Mesendoderm (in vitro differentiated cells): ENCODE measurements at places on chromosomes 16 and 17.

DNA sequence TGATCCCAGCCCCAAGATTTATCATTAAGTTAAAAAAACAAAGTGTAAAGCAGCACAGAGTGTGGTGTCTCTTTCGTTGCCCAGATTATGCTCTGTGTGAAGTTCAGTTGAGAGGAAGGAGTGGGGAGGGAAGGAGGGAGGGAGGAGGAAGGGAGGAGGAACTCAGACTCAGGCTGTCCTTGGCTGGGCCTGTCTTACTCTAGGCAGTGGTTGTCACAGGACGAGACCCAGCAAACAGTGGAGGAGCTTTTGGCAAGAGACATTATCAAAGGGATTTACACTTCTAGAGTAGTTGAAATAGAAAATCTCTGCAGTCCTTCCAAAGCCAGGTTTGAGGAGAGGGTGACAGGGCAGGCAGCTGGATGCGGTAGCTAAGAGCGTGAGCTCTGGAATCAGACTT is 27.8 kb downstream of the KNOP1 start:
- peak; percentile 34 for DNase-seq

GRCh38 chr17:146983-147761 is 9.8 kb downstream of the SCGB1C2 start:
- DNase-seq: no peak

- no peak for DNase-seq
Measured at GRCh38 chr16:14028202-14028601, 42.9 kb upstream of the MRTFB start.

DNA sequence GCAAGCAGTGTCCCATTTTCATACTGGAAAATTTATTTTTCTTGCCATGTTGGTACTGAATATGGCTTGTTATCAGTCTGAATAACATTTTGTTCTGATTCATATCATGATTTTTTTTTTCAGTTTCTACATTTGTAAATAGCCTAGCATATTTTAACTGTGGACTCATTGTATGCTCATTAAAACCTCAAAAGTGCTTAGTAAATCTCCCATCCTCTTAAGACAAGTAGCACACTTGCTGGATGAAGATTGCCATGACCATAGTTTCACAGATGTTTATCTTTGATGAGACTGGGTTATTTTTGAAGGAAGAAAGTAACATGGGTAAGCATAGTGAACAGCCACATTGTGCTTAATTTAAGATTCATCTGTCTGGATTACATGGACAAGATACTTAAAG is 878 bp downstream of the KRT10 start:
- no peak for DNase-seq

DNA sequence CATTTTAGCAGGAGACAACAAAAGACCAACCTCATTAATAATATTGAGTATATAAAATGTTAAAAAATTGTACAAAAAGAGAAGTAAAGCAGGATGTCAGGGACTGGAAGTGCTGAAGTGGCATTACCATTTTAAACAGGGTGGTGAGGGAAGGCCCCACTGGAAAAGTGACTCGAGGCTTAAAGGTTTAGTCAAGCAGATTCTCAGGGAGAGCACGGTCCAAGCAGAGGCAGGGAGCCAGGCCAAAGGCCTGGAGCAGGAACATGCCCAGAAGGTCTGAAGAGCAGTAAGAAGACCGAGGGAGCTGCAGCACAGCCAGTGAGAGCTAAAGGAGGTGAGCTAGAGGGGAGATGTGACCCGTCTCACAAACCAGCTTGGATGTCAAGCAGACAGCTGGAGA is 7.6 kb downstream of the XPO6 start:
- DNase-seq: no peak

DNA sequence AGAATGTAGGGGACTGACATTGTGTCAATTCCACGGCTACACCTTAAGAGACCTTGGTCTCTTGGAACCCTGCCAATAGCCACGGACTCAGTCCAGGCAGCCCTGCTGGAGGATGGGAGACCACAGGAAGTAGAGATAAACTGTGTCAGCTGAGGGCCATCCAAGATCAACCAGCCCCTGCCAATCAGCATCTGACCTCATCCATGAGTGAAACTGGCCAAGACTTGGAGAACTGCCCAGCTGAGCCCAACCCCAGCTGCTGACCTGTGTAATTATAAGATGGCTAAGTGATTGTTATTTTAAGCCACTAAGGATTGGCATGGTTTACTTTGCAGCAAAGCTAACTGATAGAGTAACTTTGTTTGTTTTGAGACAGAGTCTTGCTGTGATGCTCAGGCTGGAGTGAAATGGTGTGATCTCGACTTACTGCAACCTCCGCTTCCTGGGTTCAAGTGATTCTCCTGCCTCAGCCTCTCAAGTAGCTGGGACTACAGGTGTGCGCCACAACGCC is 13.3 kb upstream of the YWHAE start:
- no peak for DNase-seq

GRCh38 chr17:66906321-66907278 is 57.9 kb upstream of the CACNG4 start:
- peak; percentile 80 for DNase-seq

DNA sequence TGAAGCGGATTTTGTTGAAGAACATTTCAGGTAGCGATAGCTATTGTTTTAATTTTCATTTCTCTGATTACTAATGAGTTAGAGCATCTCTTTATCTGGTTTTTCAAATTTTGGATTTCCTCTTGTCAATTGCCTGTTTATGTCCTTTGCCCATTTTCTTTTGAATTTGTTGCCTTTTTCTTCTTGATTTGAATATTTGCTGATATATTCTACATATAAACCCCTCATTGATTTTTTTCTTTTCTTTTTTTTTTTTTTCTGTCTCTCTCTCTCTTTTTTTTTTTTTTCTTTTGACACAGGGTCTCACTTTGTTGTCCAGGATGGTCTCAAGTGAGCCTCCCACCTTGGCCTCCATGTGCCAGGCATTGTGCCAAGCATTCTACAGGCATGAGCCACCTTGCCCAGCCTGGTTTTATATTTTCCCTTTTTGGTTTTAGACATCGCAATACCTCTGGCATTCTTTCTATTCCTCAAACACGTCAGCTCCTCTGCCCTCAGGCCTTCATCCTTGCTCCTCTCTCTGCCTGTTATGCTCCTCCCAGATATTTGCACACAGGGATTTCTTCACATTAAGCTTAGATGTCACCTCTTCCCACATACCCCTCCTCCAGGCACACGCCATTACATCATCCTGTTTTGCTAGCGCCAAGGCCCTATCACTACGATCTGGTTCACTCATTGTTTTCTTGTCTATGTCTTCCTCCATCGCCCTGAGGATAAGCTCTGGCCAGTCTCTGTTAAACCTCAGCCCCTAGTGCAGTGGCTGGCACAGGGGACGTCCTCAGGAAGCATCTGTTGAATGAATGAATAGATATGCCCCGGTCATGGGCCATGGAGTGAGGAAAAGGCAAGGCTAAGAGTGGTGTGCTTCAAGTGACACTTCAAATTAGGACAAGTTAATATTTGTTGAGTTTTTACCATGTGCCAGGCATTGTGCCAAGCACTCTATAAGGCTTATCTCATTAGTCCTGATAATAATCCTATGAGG is 8.6 kb downstream of the SARM1 start:
- peak; percentile 90 for DNase-seq

DNA sequence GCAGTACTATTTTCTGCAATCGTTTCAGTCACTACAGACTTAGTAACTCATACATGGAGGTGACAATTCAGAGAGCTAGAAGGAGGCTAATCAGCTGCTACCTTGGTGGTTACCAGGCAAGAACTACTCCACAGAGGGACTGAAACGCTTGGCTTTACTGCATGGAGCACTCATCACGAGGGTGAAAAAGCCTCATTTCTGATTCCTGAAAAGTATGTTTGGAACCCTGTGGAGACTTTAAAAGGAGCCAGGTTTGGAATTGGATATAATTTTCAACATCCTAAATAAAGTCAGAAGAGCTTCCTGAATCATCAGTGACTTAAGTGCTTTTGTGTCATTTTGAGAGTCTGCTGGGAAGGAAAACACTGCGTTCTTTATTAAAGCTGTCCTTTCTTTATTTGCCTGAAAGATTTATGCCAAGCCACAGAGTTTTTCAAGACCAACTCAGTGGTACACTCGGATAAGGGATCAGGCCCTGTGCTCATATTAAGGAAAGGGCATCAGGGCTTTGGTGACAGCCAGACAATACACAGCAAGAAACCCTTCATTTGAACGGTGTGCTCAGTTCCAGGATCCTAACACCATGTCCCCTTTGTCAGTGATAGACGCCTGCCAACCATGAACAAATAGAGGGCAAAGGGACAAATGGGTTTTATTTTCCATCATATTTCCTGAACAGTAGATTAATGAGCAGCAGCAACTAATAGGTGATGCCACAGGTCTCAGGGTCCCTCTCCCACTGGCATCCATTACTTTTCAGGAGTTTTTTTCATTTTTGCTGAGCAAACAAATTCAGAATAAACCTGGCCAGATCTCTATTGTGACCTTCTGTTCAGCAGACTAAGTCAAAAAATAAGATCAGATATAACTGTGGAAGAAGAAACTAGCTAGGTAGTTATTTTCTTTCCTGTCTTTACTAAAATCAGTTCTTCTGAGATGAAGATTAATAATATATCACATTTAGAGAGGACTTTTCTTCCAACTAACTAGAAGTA is 80.5 kb upstream of the CLEC18B start:
- DNase-seq: no peak

DNA sequence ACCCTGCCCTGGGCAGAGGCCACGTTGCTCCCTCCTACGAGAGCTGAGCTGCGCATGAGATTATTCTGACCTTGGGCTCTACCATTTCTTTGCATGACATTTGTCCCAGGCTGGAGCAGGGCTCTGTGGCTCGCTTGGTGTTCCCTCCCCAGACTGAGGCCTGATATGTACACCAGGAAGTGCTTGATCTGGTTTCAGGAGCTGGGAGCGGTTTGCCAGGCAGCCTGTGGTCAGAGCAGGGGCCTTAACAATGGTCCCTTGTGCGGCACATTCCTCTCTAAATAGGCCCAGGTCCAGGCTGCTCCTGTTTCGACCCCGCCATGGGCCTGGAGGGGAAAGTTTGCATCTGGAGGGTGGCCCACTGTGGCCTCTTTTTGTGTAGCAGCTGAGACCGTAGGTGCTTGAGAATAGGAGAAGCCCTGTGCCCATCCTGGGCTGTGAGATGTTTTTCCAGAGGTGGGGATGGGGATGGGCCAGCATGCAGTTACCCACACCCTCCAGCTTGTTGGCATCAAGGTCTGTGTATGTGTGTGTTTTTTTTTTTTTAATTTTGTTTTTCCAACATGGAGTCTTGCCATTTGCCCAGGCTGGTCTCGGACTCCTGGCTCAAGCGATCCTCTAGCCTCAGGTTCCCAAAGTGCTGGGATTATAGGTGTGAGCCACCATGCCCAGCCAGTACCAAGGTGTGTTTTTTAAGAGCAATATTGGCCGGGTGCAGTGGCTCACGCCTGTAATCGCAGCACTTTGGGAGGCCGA is 253.9 kb downstream of the SEC14L1 start:
- no peak for DNase-seq

GRCh38 chr16:85438981-85439685 is 174.0 kb upstream of the GSE1 start:
- no peak for DNase-seq

- DNase-seq: no peak
Measured at GRCh38 chr17:57035971-57036481, 49.0 kb upstream of the AKAP1 start.

- DNase-seq: no peak
Measured at GRCh38 chr16:49092704-49093103, 188.9 kb downstream of the CBLN1 start.

DNA sequence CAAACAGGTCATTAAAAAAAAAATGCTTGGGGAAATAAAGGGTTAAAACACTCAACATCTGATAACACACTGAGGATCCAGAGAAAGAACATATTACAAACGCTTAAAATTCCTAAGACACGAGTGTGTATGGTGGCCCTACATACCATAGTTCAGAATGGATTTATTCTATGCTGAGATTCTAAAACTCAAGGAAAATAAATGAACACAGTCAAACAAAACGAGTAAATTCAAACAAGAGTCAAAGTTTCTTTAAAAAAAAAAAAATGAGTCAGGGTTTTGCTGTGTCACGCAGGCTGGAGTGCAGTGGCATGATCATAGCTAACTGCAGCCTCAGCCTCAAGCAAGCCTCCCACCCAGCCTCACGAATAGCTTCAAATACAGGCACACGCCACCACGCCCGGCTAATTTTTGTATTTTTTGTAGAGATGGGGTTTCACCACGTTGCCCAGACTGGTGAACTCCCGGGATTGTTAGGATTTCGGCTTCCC is 17.4 kb downstream of the CRK start:
- DNase-seq: peak; percentile 71

DNA sequence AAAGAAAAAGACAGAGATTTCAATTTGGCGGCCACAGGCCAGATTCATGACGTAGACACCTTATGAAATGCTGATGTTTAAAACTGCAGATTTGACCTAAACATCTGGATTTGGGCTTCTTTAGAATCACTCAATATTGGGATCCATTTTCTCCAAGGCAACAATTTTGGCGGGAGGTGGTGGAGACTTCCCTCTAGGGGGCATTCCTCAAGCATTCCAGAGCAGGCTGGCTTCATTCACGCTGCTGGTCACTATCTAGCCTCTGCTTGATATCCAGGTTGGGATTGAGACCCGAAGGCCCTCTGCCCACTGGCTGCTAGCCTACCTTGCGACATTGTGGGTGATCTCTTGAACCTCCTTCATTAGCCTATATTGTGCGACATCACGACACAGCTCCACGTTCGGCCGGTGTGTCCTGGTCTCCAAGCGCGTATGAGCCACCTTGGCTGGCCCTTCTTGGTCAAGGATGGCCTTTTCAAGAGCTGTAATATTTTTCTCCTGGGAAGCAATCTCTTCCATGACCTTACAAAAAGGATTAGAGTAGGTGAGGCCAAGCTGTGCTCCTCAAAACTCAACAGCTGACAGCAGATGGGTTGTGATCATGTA is 24.5 kb downstream of the FBXO39 start:
- DNase-seq: peak; percentile 73

GRCh38 chr16:68246666-68247065 is 1.5 kb downstream of the PLA2G15 start:
- DNase-seq: no peak

DNA sequence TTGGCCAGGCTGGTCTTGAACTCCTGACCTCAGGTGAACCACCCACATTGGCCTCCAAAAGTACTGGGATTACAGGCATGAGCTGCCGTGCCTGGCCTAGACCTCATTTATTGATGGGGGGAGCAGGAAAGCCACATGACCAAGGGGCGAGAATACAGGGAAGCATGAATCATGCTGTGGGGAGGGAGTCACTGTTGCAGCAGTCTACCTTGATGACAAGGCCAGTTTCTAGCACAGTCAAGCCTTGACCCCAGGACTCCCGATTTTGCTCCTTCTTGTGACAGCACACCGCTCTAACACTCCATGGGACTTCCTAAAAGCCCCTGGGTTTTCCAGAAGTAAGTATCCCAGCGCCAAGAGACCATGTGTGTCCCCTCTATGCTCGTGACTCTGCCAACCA is 42.9 kb upstream of the IRF8 start:
- DNase-seq: no peak

GRCh38 chr16:56848955-56849689 is 15.9 kb upstream of the SLC12A3 start:
- no peak for DNase-seq

DNA sequence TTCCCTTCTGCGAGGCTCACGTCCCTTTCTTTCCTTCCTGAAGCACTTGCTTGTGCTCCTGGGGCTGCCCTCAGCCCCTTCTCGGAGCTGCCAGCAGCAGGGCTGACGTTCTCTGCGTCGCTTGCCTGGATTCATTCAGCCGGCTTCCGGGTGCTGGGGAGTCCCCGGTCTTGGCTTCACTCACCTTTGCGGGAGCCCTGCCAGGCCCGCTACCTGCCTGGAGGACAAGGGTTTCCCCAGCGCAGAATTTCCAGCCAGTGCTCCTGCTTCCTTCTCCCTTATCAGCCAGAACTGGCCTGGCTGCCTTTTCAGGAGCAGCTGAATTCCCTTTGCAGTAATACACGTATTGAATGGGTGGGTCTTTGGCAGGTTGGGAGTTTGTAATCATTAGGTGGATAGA is 22.1 kb upstream of the IL17C start:
- DNase-seq: no peak
